Urinary bladder (tissue), 4 donors: ENCODE measurements at places on chromosomes 4 and X. TPM values are rescaled to one million over a fixed set of nuclear protein-coding genes. Genes with fewer than 3 reads are reported as not detected.

DNA sequence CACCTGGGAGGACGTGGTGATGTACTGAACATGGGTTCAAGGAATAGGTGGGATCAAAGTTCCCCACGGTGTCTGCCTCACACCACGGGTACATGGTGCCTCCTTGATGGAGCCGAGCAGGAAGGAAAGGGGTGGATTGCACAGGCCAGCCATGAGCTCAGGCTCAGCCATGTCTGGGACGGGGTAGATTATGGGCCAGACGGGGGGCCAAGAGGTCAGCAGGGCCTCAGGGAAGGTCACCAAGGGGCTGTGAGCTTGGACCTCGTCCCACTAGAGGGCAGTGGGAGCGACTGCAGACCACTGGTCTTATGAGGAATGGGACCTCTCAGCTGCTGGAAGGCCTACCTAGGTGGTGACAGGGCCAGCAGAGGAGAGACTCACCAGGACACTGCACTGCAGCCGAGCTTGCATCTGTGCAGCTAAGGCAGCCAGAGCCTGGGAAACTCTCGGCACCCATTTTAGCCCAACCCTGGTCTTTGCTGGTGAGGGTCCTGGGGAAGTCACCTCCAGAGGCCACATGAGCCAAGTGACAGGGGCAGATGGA is 38.4 kb downstream of the JAKMIP1 start:
- no peak for DNase-seq

DNA sequence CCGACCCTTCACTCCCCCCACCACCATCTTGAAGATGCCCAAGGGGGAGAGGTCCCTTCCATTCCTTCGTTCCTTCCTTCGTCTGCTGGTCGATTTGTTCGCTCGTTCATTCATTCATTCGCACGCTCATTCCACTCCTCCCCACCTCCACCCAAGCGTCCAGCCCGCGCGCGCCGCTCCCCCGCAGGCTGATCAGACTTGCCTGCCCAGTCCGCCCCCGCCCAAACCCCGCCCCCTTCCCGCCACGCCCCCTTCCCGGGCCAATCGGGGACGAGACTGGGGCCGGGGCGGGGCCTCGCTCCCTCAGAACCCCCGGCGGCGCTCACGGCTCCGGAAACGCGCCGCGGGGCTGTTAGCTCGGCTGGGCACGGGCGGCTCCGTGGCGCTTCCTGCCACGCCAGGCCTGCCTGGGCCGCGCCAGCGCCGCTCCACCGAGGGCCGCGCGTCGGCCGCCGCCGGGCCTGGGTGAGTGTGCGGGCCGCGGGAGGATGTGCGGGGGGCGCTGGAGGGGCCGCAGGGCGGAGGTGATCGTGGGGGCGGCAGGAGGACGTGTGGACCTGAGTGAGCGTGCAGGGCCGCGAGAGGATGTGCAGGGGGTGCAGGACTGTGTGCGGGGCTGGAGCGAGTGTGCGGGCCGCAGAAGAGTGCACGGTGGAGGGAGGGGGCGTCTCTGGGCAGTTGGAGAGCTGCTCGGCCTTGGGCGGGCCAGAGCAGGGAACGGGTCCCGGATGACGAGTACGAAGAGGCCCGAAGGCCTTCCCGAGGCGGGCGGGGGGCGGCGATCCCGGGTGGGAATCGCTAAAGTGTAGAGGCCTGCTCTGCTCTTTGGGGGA is at the start of gene ZNF275:
Gene ZNF275, plus strand, starts transcription at position 333 of the 833 bp plus-strand sequence. CDS start 2,527 bp downstream, outside the sequence.
- peak; percentile 39 for DNase-seq

DNA sequence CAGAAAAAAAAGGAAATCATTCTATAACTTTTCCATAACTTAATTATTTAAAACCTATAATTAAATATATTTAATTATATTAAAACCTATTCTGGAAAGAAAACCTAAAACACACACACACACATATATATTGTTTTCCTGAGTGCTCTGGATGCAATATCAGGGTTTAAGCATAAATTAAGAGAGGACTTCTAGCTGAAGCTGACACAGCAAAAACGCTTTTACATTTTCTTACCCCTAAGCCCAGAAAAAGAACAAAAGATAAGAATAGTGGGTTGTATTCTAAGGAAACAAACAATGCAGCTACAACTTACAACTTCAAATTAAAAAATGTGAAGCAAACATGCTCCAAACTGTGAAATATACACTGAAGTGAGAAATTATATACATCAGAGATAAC is 52.3 kb downstream of the TMPRSS11B start:
- no peak for DNase-seq

GRCh38 chrX:150980186-150980585 is 2.9 kb upstream of the HMGB3 start:
- DNase-seq: no peak

DNA sequence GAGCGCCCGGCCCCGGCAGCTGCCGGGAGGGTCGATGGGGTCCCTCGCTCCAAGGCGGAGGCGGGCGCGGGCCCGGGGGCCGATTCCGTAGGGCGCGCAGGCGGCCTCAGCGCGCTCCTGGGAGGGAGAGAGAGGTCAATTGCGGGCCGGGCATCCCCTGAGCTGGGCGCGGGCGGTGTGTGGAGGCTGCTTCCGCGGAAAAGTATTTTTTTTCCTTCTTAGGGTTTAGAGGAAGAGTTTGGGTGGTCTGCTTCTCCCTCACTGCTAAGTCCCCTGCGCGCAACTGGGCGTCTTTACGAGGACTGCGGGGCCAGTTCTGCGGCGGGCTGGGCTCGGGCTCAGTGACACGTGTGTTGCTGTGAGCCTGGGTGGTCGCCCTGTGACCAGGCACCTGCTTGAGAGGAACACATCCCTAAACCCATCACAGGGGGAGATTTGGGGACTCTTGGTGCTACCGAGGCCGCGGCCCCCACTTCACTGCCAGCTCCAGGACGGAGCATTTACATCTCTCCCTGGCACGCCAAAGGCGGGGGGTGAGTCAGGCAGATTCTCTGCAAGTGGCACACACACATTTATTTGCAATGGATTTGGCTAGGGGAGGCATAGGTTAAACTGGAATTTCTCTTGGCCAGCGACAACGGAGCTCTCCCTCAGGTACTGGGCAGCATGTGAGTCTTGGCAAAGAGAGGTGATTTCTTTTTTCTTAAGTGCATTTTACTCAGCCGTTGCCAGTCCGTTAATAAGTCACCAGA is 151.2 kb upstream of the SLC4A4 start:
- DNase-seq: no peak

DNA sequence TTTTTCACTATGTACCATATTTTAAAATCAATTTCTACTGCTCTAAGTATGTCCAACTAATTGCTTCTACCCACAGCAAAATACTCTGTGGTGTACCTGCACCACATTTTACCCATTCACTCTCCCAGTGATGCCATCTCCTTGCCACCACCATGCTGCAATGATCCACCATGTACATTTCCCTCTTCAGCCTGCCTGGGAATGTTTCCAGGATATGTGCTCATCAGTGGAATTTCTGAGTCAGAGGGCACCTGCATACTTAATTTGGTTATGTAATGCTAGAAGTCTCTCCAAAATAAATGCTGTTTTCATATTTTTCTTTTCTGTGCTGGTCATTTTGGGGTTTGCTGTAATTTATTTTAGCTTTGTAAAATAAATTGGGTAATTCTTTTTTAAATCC is 33.2 kb upstream of the OCIAD2 start:
- DNase-seq: no peak

DNA sequence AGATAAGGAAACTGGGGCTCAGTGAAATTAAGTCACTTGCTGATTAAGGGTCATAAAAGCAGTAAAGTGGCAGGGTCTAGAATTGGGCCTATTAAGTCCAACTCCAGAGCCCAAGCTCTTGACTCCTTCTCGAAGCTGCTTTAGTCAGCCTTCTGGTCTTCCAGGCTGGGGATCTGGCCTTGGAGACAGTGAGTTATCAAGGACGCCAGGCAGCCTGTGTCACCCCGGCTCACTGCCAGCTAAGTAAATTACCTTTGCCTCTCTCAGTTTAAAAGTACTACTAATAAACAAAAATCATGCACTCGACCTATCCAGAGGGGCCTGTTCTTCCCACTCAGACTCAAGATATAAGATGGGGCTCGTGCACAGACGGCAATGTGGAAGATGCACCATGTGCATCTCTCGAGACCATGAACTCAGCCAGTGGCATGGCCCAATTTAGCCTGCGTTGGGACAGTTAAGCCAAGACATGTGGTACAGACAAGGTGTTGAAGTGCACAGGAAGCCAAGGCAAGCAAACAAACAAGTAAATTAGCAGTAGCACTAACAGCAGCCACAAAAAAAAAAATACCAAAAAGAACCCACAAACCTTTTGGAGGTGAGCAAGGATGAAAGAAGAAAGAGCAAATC is 62.0 kb upstream of the MAP3K15 start:
- no peak for DNase-seq

DNA sequence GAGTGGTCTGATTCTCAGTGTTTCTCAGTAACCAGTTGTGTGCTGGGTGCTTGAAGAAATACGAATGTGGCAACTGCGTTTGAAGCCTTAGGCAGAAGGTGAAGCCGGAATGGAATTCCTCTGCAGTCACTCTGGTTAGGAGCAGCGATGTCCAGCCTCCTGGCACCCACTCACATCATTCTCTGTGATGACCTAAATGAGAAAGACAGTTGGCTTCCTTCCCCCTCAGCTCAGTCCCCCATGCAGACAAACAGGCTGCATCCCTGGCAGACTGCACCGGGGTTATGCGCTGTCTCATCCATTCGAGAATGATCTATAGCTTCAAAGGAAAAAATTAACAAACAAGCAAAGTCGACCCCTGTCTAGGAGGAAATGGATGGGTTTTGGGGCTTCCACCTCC is 170.1 kb upstream of the SCML1 start:
- no peak for DNase-seq

GRCh38 chr4:26051240-26051639 is 137.2 kb downstream of the SMIM20 start:
- DNase-seq: no peak

DNA sequence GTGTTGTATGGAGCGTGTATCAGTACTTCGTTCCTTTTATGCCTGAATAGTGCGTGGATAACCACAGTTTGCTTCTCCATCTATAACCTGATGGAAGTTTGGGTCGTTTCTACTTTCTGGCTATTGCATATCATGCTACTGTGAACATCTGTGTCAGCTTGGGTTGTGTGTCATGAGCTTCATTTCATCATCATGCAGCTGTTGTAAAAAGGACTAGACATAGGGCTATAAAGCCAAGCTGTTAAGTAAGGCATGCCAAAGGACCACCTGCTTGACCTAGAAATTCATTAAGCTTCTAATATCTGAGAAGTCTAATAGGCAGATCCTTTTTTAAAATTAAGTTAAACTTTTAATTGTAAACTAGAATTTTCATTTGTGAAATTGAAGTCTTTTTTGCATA is 18.4 kb downstream of the SMS start:
- DNase-seq: no peak

DNA sequence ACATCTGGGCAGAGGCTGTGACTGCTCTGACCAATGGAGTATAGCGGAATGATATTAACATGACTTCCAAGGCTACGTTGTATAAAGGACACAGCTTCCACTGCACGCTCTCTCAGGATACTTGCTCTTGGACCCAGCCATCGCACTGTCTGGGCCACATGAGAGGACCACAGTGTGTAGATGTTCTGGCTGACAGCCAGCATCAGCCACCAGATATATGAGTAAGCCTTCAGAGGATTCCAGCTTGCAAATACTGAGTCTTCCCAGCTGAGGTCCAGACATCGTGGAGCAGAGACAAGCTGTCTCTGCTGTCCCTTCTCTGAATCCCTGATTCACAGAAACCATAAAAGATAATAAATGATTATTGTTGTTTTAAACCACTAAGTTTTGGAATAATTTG is 146.8 kb upstream of the USP9X start:
- DNase-seq: no peak

GRCh38 chr4:87732033-87732765 is 67.2 kb upstream of the IBSP start:
- no peak for DNase-seq

DNA sequence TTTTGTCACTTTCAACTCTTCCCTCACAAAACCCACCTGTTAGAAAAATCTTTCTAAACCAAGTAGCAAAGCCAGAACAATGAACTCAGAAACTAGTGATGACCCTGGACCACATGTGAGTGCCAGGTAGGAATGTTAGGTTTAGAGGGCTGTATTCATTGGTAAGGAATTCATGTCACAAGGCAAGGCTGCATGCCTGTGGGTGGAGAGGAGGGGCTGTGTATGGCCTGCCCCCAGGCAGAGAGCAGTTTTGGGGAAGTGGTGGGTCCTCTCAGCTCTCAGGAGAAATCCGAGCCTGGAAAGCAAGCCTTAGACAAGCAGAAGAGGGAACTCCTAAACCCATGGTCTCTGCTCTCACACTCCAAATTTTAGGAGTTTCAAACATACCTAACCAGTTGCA is 2.4 kb downstream of the RNF175 start:
- DNase-seq: no peak

- no peak for DNase-seq
Observed at GRCh38 chr4:169440446-169440845, 169.7 kb upstream of the SH3RF1 start.

DNA sequence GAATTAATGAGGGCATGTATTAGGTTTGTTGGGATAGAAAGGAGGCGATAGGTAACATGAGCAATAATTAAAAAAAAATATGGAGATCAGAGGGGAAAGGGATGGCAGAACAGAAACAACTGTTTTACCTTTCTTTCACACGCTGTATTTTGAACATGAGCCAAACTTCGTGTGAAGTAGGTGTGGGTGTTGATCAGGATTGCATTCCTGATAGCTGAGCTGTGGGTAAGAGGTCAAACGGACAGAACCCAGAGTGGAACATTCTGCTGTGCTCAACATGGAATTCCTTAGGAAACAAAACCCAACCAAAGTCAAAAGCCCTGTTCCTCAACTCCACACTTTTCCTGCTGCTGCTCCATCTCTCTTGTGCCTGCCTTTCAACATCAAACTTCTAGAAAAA is 162.5 kb upstream of the CASK start:
- no peak for DNase-seq

DNA sequence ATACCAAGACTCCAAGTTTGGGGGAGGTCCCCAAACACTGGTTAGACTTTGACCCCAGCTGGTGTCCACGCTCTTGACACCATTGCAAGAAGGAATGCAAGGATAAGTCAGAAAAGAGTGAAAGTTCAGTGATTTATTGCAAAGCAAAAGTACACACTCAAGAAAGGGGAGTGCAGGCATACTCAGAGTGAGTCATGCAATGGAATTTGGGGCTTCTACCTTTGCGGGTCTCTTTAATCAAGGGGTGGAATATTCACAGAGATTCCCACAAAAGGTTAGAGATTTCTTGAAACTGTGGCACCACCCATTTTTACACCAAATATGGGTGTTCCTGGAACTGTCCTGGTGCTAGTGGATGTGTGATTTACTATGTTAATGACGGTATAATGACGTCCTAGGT is 5.2 kb upstream of the SMIM10L2A start:
- no peak for DNase-seq

FGD1 gene
- total RNA-seq: 5.7 TPM

UCHL1 gene
- 37.2 TPM for total RNA-seq

CXCL5 gene
- 0.11 TPM for total RNA-seq

EVC2 gene
- total RNA-seq: 9.8 TPM

HNRNPDL gene
- 195 TPM for total RNA-seq

ASB12 gene
- 0.21 TPM for total RNA-seq

TRIM61 gene
- 3.6 TPM for total RNA-seq

G3BP2 gene
- total RNA-seq: 145 TPM

PNMA5 gene
- total RNA-seq: not detected

PPP4R3C gene
- total RNA-seq: not detected

RHOXF2 gene
- not detected for total RNA-seq
